ENCODE measurements at places on chromosomes 12 and 14. TPM values are rescaled to one million over a fixed set of nuclear protein-coding genes. Genes with fewer than 3 reads are reported as not detected.

- DNase-seq = no peak
Measured at GRCh38 chr14:103078860-103079587, 5.0 kb upstream of the LBHD2 start.

- no peak for DNase-seq
Measured at GRCh38 chr14:106003351-106003750, 477.0 kb downstream of the TMEM121 start.

DNA sequence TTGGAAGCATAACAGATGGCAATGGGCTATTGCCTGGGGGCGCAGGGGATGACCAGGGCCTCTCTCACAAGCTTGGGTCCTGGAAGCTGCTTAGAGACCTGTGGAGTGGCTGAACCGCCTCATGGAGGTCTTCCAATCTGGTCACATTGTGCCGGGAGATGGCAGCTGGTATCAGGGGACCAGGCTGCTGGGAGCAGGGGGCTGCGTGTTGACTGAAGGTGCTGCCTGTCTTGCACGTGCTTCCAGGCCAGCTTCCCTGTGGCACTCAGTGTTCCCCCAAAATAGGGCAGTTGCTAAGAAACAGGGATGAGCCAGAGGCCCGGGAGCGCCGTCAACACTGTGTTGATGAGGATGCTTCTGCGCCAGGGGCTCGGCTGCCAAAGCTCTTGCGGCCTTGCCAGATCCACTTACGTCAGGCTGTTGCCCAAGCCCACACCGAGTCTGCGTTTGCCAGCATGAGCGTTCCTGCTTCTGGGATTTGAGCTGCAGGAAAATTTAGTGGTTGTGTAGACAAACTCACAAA is 39.8 kb downstream of the ELK3 start:
- no peak for DNase-seq

DNA sequence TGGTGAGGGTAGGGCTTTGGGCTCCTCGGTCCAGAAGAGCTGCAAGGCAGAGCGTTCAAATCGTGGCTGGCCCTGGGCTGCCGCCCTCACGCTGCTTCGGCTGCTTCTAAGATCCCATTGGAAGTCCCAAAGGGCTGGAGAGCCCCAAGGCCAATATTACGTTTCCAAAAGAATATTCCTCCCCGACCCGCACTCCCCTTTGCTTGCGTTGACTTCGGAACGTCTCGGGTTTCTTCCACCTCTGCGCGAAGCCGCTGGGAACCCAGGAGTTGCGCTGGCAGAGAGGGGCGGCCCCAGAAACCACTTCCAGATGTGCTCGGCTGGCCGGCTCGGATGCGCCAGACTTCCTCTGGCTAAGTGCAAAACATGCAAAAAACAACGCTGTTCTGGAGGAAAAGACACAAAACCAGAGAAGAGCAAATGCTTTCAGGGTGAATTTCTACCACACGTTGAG is at the start of gene GLT8D2:
GLT8D2 (minus strand) TSS at position 285 of the 454 bp plus-strand sequence. CDS start 30,539 bp downstream, outside the sequence.
- no peak for DNase-seq

Gene PRPF40B
- polyA plus RNA-seq = 37.5 TPM

Measured in renal cortex interstitium (tissue), 15 donors.